ENCODE measurements at places on chromosomes 1 and 21.
A peak's percentile ranks its signal among the peaks of the same experiment; 100 is the strongest.

DNA sequence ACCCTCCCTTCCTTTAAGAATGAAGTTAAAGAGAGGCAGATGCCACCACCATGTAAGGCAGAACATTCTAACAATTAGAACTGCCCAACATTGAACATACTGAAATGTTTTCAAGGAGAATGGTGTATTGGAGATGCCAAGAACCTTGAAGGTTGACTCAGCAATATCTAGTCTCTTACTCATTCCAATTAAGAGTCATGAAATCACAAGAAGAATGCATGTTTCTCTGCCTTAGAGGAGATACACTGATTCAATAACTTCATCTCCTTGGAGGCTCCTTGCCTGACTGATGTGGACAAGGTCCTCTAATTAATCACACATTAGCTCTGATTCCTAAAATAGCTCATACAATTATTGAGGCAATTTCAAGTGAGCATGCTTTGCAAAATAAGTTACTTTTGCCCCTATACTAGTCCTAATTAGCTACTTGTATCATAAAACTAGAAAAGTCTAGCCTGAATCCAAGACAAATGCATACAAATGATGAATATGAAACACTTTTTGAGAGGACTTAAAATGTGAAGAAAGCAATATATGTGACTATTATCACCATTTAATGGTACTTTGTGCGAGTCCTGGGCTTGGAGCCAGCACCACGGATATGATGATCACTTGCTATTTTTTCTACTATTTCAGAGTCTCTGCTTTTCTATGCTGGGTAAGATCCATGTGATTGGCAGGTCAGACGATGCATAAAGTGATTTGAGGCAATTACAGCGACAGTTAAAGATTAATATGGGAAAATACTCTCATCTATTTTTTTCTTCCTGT, 114.5 kb downstream of the DSCAM start:
- no peak for DNase-seq

DNA sequence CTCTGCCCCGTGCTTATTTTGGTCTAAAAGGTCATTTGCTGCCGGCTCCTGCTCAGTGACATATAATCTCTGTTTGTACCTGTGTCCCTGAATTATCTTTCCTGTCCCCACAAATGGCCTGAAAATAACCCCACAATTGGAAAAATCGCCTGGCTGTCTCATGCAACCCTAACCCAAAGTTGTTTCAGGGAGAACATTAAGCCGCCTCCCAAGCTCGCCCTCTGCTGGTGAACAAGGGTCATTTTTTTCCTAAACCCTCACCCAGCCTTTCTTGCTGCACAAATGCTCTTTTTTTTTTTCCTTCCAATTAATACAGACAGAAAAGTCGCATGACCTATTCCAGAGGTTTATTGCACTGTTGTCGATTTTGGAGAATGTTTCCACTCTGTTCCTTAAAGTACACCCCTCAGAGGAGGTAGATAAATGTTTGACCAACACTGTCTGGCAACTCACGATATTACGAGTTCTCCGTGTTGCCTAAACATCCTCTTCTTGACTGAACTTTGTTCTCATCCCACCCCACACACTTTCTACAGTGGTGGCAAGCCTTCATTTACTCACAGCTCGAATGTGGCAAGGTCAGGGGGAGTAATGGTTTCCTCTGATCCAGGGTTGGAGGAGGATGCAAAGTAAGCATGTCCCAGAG, 148.7 kb downstream of the ZZZ3 start:
- peak; percentile 89 for DNase-seq

- DNase-seq, result peak; percentile 94
Measured at GRCh38 chr1:21368515-21369289, 71.2 kb upstream of the NBPF3 start.

DNA sequence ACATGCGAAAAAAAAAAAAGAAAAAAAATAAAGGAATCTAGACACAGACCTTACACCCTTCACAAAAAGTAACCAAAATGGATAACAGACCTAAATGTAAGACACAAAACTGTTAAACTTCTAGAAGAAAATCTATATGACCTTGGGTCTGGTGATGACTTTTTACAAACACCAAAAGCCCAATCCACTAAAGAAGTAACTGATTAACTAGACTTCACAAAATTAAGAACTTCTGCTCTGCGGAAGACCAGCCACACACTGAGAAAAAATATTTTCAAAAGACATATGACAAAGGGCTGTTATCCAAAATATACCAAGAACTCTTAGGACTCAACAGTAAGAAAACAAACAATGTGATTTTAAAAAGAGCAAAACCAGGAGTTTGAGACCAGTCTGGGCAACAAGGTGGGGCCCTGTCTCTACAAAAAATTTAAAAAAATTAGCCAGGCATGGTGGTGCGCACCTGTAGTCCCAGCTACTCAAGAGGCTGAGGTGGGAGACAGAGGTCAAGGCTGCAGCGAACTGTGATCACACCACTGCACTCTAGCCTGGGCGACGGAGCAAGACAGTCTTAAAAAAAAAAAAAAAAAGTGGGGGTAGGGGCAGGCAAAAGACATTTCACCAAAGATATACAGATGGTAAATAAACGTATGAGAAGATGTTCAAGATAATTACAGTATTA, 9.8 kb downstream of the PARP1 start:
- no peak for DNase-seq

DNA sequence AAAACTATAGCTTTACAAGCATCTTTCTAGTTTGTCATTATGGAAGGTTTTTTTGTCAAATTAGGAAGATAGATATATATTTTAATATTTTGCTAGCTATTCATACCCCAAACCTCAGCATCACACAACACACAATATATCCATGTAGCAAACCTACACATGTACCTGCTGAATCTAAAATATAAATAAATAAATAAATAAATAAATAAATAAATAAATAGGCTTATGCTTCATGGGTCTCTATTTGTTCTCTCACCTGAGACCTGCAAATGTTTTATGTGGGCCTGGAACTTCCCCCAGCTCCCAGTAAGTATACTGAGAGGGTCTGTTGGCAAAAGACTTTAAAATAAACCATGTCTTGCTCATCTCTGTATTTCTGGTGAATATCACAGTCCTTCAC, 147.4 kb upstream of the BEND5 start:
- DNase-seq, result no peak

GRCh38 chr21:46029186-46029924, 47.8 kb downstream of the COL6A1 start:
- no peak for DNase-seq

DNA sequence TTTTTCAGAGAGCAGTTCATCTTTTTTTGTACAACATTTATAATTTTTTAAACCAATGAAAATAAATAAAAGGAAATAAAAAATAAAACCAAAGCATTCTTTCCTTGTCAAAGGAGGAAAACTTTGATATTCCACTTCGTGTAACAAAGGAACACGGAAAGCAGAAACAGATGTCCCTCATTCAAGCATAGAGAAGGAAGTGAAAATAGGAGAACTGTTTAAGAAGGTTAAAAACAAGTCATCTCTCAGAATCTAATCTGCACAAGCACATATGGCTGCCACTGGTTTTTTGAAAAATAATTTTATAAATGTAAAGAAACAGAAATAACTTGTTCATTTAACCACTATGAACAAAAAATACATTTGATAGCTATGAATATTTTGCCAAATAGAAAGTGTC, 35.9 kb upstream of the ZNF644 start:
- no peak for DNase-seq

- DNase-seq, result no peak
Measured at GRCh38 chr1:223739366-223740037, 27.2 kb downstream of the CAPN2 start.

- DNase-seq, result no peak
Measured at GRCh38 chr1:157450106-157450505, 102.2 kb downstream of the FCRL5 start.

DNA sequence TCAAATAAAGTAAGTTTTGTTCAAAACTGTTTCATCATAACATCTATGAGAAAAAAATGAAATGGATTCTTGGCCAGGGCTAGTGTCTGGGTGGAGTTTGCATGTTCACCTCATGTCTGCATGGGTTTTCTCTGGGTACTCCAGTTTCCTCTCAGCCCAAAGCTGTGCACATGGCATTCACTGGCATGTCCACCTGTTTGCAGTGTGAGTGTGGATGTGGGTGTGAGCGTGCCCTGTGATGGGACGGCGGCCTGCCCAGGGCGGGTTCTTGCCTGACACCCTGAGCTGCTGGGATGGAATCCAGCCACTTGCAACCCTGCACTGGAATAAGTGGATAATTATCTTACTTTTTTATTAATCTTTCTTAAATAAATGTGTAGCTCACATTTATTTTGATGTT, 185.5 kb downstream of the RYR2 start:
- DNase-seq, result no peak

GRCh38 chr1:45685308-45686014, 872 bp downstream of the GPBP1L1 start:
- no peak for DNase-seq

GRCh38 chr1:1225238-1225845, 6.5 kb downstream of the SDF4 start:
- no peak for DNase-seq

DNA sequence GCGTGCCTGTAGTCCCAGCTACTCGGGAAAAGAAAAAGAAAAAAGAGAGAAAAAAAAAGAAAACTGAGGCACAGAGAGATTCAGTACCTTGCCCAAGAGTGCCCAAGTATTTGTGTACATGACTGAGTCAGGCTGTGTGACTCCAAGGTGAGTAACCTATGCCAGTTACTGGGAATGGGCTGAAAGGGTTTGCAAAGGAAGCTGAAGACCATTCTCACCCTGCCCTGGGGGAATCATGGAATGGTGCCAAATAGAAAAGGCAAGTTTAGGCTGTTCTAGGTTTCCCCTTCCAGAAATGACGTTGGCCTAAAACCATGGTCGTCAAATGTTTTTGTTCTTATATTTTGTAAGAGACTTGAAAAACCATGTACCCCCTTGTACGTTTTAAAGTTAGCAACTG, 37.9 kb upstream of the LRIG2 start:
- no peak for DNase-seq

DNA sequence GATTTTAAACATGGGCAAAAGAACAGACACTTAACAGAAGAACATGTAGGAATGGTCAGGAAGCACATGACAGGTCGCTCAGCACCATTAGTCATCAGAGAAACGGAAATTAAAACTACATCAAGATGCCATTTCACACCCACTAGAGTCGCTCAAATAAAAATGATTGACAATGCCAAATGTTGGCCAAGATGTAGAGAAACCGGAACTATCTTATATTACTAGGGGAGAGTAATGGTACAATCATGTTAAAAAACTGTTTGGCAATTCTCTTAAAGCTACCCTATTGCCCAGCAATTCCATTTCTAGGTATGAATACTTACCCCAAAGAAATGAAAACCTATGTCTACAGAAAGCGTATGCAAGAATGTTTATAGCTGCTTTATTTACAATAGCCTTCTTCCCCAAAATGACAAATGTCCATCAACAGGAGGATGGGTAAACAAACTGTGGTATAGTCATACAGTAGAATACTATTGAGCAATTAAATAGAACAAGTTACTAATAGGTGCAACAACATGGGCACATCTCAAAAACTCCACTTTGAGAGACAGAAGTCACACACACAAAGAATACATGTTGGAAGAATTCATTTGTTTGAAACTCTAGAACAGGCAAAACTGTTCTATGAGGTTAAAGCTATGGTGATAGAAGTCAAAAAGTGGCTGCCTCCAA, 92.8 kb downstream of the ETS2 start:
- DNase-seq, result no peak

- no peak for DNase-seq
Measured at GRCh38 chr21:29326914-29327554, 28.3 kb downstream of the BACH1 start.

GRCh38 chr1:1630965-1631781, 800 bp upstream of the MMP23B start:
- peak; percentile 78 for DNase-seq

DNA sequence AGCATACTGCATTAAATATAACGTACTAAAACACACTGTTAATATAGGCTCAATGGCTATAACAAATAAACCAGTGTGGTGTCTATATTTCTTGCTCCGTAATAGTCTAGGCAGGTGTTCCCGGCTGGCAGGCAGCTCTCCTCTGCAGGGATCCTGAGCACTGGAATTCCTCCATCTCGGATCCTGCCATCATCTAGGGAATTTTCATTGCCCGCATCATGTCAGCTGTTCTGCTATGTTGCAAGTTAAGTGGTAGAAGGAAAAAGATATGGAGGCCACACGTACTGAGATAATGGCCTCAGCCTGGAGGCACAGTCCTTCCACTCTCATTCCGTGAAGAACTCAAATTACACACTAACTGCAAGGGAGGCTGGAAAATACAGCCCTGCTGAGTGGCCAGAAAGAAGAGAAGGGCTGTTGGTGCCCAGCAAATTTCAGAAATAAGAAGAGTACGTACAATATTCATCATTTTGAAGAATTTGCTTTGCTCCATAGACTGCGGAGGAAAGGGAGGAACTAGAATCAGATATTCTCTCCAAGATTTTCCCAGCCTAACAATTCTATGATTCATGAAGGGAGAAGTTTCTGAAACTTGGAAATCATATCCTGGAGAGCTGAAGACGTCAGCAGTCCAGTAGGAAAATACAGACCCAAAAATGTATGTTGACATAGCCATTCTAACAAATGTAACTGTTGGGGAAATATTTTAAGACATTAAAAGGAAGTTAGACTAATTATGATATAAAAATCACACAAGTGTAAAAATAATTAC, 263.3 kb downstream of the MRPL39 start:
- no peak for DNase-seq

GRCh38 chr1:54016343-54017282, 1.4 kb downstream of the LDLRAD1 start:
- DNase-seq, result peak; percentile 77

- no peak for DNase-seq
Measured at GRCh38 chr1:202164271-202165037, 4.1 kb upstream of the PTPN7 start.

DNA sequence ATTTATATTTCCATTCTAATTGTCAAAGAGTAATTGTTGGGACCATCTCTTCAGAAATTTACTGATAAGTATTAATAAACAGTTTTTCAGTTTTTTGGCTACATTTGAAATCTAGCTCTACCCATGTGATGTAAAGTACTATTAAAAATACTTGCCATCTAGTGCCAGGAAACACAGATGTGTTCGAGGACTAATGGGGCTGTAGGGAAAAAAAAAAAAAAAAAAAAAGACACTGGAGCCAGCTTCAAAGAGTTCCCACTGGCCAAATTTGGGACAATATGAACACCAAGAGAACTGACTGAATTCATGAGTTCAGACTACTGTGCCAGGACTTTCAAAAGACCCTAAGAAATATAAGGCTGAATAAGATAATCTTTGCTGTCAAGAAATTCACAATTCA, 65.2 kb upstream of the GFI1 start:
- DNase-seq, result no peak

DNA sequence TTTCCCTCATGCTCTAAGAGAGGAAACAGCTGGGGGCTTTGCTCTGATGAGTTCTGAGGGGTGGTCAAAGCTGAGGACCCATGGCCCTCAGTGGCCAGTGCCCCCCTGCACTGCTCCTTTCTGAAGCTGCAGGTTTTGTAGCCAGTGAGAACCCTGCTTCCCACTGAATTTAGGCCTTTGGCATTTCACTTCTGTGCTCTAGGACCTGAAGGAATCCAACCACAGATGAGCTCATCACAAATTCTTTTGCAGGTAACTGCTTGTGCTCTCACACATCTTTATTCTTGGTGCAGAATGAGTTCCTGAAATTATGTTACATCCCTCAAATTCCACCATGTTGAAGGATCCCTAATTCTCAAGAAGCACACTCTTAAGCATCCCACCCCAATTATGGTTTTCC, 248.7 kb upstream of the IRF2BP2 start:
- DNase-seq, result peak; percentile 20

Data from endodermal cell (in vitro differentiated cells).